ENCODE measurements at places on chromosomes 2 and 18.

DNA sequence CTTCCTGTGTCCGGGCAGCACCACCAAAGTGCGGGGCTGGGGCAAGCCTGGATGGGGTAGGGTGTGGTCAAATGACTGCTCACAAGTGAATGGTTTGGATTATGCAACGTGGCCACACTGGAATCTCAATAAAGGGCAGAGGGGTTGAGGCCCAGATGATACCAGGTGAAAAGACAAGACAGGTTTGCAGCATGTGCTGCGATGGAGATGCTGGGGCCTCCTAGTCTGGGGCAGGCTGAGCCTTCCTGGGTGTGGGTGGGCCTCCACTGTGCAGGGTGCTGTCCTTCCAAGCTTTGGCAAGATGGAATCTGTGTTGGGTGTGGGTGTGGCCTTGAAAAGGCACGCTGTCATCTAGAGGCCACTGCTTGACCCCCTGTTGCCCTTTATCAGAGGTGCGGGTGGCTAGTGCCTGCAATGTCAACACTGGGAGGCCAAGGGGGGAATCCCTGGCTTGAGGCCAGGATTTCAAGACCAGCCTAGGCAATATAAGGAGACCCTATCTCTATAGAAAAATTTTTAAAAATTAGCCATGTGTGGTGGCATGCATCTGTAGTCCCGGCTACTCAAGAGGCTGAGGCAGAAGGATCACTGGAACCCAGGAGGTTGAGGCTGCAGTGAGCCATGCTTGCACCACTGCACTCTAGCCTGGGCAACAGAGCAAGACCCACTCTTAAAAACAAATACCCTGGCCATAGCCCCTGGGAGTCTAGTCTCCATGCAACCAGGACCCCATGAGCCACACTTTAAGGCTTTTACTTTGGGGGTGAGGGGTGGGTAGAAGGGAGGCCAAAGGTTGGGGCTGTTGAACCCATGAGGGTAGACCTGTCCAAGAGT, 13.8 kb downstream of the RRM2 start:
- DNase-seq: no peak

DNA sequence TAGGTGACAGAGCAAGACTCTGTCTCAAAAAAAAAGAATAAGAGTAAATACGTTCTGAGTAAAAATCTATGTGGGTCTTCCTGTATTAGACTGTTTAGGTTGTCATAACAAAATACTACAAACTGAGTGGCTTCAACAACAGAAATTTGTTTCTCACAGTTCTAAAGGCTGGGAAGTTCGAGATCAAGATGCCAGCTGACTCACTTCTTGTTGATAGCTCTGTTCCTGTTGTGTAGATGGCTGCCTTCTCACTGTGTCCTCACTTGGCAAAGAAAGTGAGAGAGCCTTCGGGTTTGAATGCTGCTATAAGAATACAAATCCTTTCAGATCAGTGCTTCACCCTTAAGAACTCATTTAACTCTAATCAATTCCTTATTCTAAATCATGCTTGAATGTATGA, 430.0 kb upstream of the VWC2L start:
- no peak for DNase-seq

GRCh38 chr2:233831861-233832260, 22.5 kb downstream of the HJURP start:
- no peak for DNase-seq

DNA sequence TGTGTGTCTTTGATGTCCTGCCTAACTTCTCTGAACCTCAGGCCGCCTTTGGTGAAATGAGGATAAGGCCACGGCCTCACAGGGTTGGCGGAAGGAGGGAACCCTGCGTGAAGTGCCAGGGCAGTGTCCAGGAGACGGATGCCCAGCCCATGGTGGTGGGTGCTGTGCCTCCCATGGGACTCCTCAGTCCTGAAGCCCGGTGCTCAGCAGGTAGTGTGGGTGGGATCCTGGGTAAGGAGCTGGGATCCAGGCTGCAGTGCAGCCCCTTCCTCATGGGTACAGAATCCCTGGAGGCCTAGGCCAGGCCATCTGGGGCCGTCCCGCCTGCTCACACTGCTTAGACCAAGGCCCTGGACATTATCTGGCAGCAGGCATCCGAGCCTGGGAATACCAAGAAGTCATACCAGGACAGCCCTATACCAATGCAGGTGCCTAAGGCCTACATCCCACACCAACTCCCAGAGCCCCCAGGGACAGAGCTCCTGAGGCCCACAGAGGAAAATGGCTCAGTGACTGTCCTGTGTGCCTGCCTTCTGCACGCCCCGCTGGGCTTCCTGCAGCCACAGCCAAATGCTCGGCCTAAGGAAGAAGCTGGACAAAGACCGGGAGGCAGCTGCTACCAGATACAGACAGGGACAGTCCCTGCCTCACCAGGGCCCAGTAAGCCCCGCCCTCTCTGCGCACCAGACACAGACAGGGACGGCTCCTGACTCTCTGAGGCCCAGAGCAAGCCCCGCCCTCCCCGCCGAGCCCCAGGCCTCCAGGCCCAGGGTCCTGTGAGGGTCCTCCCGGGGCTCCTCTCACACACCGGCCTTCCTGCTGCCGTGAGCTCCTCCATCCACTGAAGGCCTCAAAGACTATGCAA, 78.0 kb downstream of the NDUFA10 start:
- DNase-seq: no peak

DNA sequence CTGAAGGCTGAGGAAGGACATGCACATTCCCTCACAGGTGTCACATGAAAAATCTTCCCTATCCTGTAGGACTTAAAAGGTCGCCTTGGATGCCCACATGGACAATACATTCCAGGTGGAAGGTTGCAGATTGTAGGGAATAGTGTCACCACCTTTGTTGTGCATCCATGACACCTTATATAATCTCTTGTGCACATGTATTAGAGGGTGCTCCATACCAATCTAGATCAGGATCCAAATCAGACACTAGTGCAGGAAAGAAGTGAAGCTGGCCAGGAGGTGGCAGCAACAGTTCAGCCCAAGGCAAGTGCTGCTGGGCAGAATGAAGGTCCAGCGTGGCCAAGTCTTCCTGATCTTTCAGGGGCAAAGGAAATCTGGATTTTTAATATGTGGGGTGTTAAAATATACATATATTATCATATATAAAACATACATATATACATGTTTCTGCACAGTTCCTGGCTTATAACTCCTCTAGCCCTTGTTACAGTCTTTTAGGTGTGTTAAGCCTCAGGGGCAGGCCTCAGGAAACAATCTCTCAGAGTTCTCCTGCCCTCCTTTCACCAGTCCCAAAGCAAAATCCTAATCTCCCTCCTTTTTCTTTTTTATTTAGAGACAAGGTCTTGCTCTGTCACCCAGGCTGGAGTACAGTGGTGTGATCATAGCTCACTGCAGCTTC, 16.6 kb downstream of the NIF3L1 start:
- no peak for DNase-seq

- DNase-seq: no peak
Measured at GRCh38 chr2:215856080-215856479, 157.3 kb downstream of the MREG start.

GRCh38 chr2:16166327-16166981, 226.1 kb downstream of the MYCN start:
- no peak for DNase-seq

- DNase-seq: no peak
Measured at GRCh38 chr2:176150584-176151441, 537 bp upstream of the HOXD4 start.

DNA sequence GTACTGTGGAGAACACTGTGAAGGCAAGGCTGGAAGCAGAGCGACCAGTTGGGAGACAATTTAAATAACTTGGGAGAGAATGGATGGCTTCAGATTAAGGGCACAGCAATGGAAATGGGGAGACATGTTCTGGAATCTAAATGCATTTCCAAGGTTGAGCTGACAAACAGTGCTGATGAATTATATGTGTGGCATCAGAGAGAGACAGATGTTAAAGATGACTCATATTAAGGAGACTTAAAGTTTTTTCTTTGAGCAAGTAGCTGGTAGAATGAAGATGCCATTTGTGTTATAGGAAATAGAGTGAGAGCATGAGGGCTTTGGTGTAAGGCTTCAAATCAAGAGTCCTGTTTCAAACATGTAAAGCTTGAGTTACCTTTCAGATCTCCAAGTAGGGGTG, 441.8 kb downstream of the SETBP1 start:
- DNase-seq: no peak

GRCh38 chr2:182933629-182934028, 67.2 kb upstream of the FRZB start:
- no peak for DNase-seq

DNA sequence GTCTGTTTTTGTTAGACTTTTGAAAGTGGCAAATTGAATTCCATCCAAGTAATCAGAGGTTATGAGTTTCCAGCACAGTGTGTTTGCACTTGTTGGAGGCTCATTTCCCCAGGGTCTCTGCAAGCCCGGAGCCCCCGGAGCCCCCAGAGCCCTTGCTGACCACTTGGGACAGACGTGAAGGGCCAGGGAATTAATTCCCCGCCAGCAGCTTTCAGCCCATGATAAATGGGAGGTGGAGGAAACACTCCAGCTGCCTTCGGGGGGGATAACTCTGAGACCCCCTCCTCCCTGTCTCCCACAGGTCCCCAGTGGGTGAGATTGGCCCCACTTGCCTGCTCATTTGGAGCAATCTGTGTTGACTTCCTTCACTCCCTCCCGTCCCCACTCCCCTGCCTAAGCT, 79.2 kb downstream of the KLHL29 start:
- no peak for DNase-seq

DNA sequence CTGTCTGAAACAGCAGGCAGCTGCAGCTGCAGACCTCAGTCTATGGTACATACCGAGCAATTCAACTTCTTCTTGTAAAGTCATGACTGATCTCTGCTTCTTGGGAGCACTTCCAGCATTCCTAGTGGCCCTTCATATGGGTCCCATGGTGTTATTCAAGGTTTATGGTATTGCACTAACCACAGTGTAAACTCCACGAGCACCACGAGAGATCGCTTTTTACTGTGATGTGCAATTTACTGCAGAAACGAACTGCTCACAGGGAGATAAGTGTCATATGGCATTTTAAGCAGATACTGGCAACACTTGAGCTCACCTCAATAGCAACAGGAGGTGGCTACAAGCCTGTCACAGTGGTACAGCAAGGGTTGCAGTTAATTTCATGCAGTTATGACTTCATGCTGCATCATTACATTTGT, 38.6 kb upstream of the SH3BP4 start:
- no peak for DNase-seq

DNA sequence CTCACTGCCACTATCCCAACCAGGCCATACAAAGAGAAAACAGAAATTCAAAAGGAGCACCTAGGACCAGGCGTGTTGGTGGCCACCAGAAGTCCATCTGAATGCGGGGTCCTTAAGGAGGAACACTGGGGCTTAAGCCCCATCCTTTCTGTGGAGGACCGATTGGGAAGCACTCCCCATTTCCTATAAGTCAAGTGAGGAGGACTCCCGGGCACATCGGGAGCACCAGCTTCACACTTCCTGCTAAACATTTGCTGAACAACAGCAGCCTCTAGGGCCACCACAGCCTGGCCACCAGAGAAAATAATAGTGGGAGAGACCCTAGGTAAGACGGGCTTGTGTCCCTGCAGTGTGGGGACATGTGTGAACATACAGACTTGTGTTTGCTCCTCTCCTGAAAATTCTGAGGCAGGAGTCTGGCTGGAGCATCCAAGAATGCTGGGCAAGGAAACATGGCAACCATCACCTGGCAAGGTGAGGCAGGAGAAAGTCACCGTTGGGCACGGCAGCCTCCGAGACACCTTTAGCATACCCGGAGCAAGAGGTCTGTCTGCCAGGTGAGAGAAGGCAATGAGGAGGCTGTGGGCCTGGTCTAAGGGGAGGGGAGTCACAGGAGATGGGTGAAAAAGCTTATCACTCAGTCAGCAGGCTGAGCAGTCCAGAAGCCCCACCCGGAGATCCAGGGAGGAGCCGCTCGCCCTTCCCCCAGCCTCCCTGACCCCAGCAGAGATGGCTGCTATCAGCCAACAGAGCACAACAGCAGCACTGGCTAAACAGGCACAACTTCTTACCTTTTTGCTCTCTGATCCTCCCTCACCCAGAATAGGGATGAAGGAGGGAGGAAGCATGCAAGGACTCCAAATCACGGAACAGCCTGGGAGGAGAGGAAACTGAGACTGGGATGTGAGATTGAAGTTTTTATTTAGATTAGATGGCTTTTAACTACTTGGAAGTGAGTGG, 282.3 kb downstream of the EIPR1 start:
- no peak for DNase-seq

DNA sequence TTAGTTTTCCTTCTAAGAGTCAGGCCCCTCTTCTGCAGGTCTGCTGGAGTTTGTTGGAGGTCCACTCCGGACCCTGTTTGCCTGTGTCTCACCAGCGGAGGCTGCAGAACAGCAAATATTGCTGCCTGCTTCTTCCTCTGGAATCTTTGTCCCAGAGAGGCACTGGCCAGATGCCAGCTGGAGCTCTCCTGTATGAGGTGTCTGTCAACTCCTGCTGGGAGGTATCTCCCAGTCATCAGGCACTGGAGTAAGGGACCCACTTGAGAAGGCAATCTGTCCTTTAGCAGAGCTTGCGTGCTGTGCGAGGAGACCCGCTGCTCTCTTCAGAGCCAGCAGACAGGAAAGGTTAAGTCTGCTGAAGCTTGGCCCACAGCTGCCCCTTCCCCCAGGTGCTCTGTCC, 4.8 kb downstream of the REG1B start:
- no peak for DNase-seq

DNA sequence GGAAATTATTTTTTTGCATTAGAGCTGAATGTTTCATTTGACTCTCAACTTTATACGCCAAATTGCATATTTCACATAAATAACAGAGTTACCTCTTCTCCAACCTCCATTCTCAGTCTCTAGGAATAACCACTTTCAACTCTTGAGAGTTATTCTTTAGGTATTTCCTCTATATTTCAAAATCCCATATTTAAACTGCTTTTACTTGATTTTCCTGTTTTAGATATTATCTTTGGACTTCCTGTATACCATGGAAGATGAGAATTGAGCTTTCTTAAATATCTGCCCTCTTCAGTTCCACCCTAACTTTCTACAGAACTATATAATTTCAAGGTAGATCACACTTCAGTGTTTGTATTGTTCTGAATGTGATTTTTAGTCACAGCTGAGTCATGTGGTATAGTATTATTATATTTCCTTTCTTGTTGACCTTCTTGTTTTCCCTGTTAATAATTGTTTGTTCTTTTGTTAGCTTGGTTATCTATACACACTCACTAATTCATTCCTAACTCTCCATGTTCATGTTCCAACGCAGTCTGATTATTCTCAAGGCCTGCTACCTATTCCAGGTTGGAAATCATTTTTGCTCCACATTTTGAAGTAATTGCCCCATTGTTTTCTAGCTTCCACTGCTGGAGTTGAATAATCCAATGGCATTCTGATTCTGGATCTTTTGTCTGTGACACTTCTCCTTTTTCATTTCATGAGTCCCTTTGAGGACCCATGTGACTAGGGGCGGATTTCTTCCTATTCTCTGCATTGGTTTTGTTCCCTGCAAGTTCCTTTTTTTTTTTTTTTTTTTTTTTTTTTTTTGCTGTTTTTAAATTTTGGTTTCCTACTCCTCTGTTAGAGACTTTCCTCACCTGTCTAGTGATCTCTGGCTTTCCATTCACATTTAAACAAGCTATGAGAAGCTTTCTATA, 156.8 kb upstream of the RBMS1 start:
- no peak for DNase-seq

- DNase-seq: no peak
Measured at GRCh38 chr2:102261467-102262135, 49.8 kb upstream of the IL1RL1 start.

- DNase-seq: no peak
Measured at GRCh38 chr2:240168546-240169361, 28.3 kb upstream of the OTOS start.
